ENCODE measurements at places on chromosomes 2 and 18.

DNA sequence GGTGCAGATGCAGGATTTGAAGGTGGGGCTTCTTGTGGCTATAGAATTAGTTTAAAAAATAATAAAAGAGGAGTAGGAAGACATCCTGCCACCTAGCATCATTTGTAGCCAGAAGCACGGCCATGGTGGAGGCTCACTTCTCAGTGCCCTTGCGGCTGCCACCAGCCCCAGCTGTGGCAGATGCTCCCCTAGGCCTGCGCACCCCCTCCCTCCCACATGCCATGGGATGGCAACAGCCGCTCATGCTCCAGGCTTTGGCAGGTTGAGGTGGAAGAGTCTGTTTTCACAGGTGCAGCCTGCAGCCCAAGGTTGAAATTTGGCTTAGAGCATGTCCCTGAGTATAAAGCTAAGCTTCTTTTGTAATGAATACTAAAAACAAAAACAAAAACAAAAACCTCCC is 96.4 kb downstream of the GATA6 start:
- no peak for DNase-seq

DNA sequence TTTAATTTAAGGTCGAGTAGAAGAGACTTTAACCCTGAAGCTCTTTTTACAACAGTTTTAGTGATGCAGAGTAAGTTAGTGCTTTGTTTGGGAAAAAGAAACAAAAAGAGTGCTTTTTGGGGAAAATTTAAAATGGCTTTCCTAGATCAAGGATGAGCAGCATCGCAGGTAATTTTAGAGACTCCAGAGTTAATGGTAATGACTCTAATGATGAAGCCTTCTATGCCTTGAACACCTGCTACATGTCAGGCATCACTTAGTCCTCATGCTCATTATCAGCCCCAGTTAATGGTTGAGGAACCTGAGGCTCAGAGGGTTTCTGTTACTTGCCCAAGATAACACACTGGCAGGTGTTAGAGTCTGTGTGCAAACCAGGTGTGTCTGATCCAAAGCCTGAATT is 167.8 kb downstream of the ACOXL start:
- no peak for DNase-seq

- DNase-seq = no peak
Measured at GRCh38 chr2:9004338-9005204, 1.1 kb upstream of the MBOAT2 start.

GRCh38 chr2:40488927-40489677 is 37.2 kb upstream of the SLC8A1 start:
- DNase-seq = no peak

- DNase-seq = no peak
Measured at GRCh38 chr2:84417453-84418145, 41.5 kb downstream of the SUCLG1 start.

GRCh38 chr2:194289712-194290346 is 1367.2 kb upstream of the SLC39A10 start:
- no peak for DNase-seq

GRCh38 chr18:34911661-34912384 is 129.4 kb upstream of the MAPRE2 start:
- no peak for DNase-seq

GRCh38 chr2:134504586-134505336 is 214.0 kb downstream of the TMEM163 start:
- no peak for DNase-seq

DNA sequence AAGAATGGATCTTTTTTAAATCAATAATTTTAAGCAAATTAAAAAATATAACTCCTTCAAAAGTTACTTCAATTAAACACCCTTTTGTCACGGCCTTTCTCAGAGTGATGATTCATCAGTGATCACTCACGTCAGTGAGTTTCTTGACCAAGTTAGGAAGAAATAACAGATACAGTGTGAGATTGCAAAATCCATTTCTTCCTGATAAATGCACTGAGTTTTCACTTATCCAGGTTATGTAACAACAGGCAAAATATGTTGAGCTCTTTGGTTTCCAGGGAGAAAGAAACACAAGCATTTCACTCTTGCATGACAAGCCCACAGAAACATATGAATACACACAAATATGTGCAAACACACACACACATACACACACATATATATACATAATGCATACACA is 195.9 kb upstream of the CYRIA start:
- DNase-seq = no peak

- no peak for DNase-seq
Measured at GRCh38 chr2:100623930-100624329, 61.1 kb downstream of the PDCL3 start.

DNA sequence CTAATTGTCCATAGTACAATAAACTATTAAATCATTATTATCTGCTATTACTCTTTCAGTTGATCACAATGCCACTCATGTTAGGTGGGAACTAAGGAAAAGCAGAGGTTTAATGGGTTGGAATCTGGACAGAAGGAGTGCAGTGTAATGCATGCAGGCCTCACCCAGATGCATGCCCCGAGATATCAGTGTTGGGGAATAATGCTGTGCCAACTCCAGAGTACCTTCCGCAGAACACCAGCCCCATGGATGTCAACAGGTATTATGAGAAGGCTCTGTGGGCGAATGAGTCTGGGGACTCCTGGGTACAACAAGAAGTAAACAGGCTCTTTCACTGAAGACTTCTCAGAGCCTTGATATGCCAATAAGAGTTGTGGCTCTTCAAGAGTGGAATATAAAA is 377.4 kb downstream of the ALK start:
- no peak for DNase-seq

DNA sequence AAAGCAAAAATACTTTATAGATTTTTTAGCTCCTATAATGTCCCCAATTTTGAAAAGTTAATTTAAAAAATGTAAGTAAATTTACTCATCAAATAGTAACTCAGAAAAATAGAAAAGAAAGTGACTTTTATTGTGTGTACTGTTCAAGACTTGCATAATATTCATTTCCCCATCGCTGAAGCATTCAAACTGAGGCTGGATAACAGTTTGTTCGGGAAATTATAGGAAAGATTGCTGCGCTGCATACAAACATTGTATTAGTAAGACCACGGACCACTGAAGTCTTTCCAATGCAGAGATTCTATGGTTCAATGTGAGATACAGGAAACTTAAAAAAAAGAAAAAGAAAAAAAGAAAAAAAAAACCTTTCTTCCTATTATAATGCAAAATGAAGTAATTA is 10.4 kb downstream of the STK17B start:
- no peak for DNase-seq

- DNase-seq = no peak
Measured at GRCh38 chr2:75356865-75357264, 157.5 kb upstream of the TACR1 start.

DNA sequence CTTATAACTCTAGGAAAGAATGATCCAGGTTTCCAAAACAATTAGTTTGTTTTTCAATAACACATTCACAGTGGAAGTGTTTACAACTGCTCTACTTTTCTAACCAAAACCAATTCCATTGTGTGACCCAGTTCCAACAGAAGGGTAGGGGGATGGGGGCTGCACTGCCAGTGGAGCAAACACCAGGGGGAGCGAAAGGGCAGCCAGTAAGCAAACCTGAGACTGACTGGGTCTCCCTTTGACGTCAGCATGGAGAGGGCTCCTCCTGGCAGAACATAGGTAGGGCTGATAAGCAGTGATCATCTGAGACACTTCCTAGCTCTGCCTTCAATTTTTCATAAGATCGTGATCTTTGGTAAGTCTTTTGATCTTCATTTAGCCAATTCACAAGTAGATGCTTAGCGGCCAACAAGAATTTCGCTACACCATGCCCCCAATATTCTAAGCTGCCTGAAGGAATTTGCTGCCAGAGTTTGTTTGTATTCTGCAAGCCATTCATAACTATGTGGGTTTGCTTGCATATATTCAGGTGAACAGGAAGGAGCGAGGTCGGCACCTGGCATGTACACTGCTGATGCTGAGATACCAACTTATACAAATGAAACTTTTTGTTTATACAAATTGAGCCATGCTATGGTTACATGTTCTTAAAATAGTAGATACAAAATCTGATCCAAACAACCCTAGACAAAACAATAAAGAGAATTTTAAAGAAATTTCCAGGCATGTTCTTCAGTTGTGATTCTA is 45.9 kb downstream of the ST6GAL2 start:
- DNase-seq = no peak

DNA sequence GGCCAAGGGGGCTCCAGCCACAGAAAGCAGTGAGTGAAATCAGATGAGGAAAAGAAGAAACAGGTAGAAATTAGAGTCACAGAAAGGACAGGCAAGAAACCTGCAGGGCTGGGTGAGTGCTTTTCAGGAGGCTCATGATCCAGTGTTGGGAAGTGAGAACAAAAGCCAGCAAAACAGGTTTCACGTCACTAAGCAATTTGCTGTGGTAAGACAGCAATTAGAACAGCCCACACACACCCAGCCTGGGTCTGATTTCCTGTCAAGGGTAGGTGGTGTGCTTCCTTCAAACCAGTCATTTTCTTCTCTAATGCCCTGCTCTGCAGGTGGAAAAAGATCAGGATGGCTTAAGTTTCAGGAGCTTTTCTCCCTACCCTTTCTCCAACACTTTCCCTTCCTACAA is 52.9 kb upstream of the XDH start:
- DNase-seq = no peak

- DNase-seq = no peak
Measured at GRCh38 chr2:24930768-24931167, 10.7 kb upstream of the ADCY3 start.

DNA sequence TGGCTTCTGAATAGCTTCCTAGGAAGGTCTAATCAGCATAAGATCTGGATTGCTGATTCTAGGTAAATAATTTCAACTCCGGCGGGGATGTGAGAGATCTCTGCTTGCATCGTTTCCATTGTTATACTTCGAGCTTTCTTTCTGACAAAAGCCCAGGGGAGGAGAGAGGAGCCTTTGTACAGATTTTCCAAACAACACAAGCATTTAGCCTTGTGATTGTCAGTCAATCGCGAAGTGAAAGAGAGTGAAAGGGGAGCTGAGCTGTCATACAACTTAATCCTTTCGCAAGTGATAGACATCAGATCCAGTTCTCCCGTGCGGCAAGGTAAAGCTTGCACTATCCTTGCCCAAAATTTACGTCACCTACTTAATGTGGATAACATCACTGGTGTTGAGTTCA is 26.2 kb downstream of the RALB start:
- no peak for DNase-seq

DNA sequence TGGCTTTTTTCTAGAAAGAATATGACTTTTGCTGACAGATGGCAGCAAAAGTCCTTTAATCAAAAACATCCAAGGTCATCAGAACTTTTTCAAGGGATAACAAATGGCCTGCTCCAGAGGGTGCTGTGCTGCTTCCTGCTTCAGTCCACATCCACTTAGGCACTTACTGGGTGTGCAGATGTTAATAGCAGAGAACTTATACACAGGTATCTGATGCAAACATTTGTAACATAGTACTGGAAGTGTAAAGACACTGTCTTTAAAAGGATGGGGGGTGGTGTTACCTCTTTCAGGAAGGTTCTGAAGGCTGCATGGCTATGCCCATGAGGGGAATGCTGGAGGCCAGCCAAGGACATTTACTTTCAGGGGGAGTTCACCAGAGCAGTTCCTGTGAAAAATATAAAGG is 5.5 kb downstream of the HOXD8 start:
- DNase-seq = no peak

DNA sequence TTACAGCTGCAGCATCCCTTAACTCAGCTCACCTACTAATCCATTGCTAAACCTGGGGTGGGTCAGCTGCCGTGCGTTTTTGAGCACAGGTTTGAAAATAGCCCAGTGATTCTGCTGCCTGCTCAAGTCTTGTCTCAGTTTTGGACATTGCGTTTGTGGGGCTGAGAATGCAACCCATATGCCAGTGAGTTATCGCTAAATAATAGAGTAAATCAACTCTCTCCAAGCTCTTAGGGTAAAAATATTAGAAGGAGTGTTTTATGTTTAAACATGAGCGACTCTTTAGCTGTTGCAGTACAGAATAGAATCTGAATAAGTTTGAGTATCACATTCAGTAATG is 2.1 kb downstream of the TSHZ1 start:
- no peak for DNase-seq

DNA sequence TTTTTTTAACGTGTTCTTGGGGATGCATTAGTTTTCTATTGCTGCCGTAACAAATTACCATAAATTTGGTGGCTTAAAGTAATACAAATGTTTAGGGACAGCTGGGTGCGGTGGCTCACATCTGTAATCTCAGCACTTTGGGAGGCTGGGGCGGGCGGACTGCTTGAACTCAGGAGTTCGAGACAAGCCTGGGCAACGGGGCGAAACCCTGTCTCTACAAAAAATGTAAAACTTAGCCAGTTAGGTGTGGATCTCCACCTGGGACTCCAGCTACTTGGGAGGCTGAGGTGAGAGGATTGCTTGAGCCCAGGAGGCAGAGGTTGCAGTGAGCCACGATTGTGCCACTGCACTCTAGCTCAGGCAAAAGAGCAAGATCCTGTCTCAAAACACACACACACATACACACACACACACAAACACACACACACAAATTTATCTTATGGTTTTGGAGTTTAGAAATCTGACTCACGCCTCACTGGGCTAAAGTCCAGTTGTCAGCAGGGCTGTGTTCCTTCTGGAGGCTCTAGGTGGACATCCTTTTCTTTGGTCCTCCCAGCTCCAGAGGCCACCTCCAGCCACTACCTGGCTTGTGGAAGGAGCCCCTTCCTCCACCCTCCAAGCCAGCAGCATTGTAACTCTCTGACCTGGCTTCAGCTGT is 76.1 kb downstream of the SEPTIN10 start:
- DNase-seq = no peak

DNA sequence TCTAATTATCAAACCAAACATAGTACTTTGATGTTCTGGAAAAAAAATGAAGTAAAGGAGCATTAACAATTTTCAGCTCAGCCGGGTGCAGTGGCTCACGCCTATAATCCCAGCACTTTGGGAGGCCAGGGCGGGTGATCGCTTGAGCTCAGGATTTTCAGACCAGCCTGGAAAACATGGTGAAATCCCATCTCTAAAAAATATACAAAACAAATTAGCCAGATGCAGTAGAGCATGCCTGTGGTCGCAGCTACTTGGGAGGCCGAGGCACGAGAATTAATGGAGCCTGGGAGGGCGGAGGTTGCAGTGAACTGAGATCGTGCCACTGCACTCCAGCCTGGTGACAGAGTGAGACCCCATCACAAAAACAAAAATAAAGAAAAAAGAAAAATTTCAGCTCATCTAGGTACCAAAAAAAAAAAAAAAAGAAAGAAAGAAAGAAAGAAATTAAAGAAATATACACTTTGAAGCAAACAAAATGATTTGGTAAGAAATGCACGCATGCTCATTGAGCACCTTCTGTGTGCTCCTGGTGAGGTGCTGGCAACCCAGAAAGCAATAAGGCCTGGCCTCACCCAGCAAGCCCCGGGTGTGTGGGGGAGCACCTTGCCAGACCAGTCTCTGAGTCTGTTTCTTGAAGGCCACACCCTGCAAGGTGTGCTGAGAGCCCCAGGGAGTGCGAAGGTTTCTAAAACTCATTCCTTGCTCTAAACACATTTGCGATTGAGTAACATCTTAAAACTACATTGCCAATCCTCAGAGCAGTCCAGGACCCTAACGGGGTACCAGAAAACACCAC is 133.5 kb downstream of the TFCP2L1 start:
- DNase-seq = no peak

- no peak for DNase-seq
Measured at GRCh38 chr2:30694286-30695055, 112.8 kb downstream of the CAPN13 start.

- no peak for DNase-seq
Measured at GRCh38 chr2:64931246-64932115, 57.7 kb upstream of the SLC1A4 start.

- no peak for DNase-seq
Measured at GRCh38 chr2:105384861-105385260, 14.0 kb downstream of the FHL2 start.

Data from stimulated activated CD8-positive, alpha-beta memory T cell treated with anti-CD3 and anti-CD28 coated beads, Interleukin-7, amount 100 ng/mL, for 24 hours (primary cell).